ENCODE measurements at places on chromosomes 4 and X.

GRCh38 chrX:147550217-147550616 lies 361.5 kb upstream of the FMR1 start:
- DNase-seq, result peak; percentile 12

DNA sequence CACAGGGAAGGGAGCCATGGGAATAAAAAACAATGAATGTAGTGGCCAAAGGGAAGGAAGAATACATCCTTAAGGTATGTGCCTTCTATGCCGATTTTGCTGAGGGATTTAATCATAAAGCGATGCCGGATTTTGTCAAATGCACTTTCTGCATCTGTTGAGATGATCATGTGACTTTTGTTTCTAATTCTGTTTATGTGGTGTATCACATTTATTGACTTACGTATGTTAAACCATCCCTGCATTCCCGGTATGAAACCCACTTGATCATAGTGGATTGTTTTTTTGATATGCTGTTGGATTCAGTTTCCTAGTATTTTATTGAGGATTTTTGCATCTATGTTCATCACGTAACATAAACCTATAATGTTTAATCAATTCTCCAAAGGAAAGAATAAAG lies 60.0 kb downstream of the SSX7 start:
- DNase-seq, result no peak

- no peak for DNase-seq
Measured at GRCh38 chr4:175253184-175253902, 335.2 kb downstream of the ADAM29 start.

- no peak for DNase-seq
Measured at GRCh38 chrX:55159551-55159950, 60.6 kb upstream of the PAGE5 start.

Measured in NCI-H460 (cell line).